ENCODE measurements at places on chromosomes 3 and 15. TPM values are rescaled to one million over a fixed set of nuclear protein-coding genes. Genes with fewer than 3 reads are reported as not detected.

- DNase-seq = no peak
Measured at GRCh38 chr3:127715532-127715931, 42.8 kb downstream of the ABTB1 start.

- DNase-seq = no peak
Measured at GRCh38 chr3:97439373-97439772, 325.2 kb upstream of the ARL6 start.

DNA sequence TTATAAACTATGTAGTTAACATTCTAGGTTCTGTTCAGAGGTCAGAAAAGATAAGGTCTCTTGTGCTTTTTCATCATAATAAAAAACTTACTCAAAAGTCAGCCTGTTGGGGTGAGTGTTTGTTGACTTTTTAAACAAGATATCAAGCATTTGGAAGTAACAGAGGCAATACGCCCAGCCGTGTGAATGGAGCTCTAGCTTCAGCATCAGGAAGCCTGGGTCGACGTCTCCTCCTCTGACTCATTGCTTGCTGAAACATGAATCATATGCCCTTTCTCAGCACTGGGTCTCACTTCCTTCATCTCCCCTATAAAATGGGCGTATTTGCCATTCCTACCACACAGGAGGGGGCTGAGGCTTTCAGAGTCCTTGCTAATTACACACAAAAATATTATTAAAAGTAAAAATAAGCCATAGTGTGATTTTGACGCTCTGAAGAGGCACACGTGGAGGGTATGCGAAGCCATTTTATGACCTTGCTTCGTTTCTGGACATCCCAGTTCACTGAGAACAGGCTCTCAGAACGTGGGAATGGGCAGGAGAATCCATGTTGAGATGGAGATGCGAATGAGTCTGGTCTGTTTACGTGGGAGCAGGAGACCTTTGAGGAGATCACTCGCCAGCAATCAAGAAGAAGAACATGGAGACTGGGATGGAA lies 220.8 kb upstream of the TPRG1 start:
- peak; percentile 96 for DNase-seq

DNA sequence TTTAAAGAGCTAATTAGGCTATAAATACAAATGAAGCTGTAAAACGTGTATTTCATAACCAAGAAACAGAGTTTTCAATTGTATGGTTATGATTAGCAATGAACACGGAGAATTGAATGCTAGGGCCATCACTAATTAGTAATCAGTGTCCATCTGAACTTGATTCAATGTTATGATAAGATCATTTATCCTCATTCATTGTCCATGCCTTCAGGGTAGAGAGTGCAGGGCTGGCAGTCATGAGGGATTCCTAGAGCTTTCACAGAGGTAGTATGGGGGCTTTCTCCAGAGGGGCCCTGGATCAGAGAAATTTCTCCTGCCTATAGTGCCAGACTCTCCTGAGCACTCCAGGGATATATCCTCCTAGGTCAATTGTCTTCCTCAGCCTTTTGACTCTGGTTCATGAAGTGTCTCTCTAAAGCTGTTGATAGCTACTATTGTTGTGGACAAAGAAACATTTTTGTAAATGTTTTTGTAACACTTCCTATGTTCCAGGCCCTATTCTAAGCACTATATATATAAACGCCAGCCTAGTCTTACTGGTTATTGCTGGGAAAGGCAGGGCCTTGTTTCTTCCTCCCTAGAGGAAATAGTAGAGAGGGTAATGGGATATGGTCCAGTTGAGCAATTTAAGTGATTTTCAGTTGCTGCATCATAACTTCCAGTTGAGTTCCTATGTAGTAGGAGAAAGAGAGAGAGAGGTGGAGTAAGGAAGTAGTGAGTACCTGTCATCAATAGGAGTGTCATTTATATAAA lies 249.0 kb downstream of the NFKBIZ start:
- no peak for DNase-seq

- DNase-seq = peak; percentile 90
Measured at GRCh38 chr3:88957711-88958439, 149.5 kb upstream of the EPHA3 start.

DNA sequence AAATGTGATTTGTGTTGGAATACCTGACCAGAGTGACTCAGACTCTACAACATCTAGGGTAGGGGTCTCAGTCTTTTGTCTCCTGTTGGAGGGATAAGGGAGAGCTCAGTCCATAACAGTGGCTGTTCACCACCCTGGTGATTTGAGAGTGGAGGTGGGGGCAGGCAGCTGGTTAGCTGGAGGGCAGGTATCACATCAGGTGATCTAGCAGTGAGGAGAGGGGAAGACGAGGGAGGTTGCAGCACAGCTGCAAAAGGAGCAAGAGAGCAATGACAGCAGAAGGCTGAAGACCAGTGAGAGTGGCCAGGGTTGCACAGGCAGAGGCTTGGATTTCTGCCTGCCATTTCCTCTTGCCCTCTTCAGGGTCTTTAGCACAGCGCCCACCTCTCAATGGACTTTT lies 38.4 kb downstream of the PLCL2 start:
- no peak for DNase-seq

- DNase-seq = peak; percentile 28
Measured at GRCh38 chr3:193030276-193030675, 112.6 kb upstream of the MB21D2 start.

DNA sequence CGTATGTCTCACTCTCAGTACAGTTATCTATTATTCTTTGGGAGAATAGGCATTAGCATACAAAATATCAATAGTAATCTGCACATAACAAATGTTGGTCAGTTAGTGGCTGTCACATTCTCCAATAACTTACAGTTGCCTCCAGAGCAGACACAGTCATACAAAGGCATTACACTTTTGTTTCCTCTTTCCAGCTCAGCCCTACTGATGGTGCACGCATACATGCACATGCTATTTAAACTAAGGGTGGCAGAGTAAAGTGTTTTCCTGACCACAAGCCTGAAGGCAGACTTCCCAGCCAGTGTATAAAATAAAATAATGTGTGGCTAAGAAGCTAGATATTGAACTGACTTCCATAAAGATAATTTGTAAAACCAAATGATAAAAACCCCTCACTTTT lies 47.6 kb downstream of the PHLDB2 start:
- DNase-seq = no peak

Gene SNX4
- total RNA-seq = 58.5 TPM

Gene ATXN7
- 10.4 TPM for total RNA-seq

Gene CLDN16
- not detected for total RNA-seq

Gene CACNA2D3
- total RNA-seq = 0.06 TPM

Gene ENTPD3
- not detected for total RNA-seq

All from LHCN-M2 (cell line).